ENCODE measurements at places on chromosomes 1 and 21.

DNA sequence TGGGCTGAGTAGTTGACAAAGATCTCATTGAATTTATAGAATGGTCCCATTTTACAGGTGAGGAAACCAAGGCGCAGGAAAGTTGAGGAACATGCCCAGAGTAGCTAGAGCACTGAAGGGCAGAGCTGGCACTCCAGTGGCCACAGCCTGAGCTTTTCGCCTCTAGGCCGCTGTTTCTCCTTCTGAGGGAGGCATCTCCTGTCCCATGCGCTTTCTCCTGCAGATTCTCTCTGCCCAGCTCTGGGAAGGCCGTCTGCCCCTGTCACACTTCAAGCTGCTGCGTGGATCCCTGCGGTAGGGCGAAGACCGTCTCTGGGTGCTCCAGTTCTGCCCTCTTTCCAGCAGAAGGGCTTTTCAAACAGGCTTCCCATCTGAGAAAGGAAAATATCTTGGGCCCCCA is 159.9 kb downstream of the ACTL8 start:
- no peak for DNase-seq

GRCh38 chr1:79304131-79304530 is 297.6 kb upstream of the ADGRL4 start:
- DNase-seq, result no peak

DNA sequence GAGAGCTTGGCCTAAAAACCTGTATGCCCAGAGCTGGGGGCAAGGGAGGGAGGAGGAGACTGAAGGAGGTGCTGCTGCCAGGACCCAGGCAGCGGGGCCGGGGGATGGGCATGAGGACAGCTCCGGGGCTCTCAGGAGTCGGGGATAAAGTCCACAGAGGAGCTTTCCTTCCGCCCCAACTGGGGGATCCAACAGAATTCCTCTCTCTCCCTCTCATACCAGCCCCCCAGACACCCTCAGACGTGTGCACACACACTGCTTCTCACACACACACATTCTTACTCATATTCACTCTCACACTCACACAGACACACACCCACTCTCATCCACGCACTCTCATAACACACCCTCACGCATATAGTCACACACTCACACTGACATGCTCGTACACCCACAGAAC is 39.1 kb downstream of the SYF2 start:
- DNase-seq, result no peak

DNA sequence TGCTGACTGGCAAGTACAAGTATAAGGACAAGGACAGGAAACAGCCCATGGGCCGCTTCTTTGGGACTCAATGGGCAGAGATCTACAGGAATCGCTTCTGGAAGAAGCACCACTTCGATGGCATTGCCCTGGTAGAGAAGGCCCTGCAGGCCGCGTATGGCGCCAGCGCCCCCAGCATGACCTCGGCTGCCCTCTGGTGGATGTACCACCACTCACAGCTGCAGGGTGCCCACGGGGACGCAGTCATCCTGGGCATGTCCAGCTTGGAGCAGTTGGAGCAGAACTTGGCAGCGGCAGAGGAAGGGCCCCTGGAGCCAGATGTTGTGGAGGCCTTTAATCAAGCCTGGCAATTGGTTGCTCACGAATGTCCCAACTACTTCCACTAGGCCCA is 32.0 kb downstream of the SLC16A1 start:
- DNase-seq, result no peak

- DNase-seq, result no peak
Measured at GRCh38 chr21:14901482-14901958, 163.3 kb downstream of the NRIP1 start.

DNA sequence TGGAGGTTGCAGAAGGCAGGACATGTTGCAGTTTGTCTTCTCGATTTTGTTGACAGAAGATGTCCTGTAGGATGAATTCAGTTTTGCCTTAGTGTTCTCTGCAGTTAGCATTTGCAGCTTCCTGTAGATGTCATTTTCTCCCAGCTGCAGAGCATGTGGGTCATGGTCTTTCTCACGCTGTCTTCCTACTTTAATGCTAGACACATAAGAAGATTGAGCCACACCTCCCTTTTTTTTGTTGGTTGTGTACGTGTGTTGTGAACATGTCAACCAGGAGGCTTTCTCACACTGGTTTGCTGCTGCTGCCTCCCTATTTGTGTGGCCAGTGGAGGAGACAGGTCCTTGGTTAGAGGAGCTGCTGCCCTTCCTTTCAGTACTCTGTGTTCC is 110.7 kb downstream of the VPS13D start:
- DNase-seq, result no peak

DNA sequence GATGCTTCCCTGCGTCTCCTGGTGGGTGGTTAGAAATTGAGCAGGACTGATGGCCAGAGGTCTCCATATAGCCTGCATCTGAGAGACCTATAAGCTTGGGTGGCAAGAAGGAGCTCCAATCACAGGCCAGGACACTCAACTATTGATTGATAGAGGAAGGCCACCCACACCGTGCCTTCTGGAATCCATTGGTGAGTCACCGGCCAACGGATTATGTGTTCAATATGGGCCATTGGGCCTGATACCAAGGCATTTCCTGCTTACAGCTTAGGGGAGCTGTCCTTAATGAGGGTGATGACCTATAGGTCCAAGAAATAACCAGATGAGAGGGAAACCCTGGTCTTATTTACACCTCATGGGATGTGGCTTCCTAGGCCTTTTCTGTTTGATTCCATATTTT is 115.1 kb downstream of the PLPP3 start:
- no peak for DNase-seq

DNA sequence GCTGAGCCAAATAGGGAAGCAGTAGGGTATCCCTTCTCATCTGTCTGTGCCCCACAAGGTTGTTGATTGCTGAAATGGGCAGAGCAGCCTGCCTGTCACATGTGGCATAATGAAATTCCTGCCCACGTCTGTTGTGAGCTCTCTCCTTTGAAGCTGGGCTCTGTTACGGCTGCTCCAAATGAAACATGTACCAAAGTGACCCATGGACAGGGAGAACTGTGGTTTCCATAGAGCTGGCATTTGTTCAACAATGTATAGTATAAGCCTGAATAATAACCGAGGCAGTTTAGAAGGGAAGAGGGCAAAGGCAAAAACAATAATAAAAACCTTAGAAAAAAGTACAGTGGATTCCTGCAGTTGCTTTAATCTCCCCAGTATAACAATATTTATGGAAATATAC is 149.7 kb downstream of the LYPLAL1 start:
- no peak for DNase-seq

DNA sequence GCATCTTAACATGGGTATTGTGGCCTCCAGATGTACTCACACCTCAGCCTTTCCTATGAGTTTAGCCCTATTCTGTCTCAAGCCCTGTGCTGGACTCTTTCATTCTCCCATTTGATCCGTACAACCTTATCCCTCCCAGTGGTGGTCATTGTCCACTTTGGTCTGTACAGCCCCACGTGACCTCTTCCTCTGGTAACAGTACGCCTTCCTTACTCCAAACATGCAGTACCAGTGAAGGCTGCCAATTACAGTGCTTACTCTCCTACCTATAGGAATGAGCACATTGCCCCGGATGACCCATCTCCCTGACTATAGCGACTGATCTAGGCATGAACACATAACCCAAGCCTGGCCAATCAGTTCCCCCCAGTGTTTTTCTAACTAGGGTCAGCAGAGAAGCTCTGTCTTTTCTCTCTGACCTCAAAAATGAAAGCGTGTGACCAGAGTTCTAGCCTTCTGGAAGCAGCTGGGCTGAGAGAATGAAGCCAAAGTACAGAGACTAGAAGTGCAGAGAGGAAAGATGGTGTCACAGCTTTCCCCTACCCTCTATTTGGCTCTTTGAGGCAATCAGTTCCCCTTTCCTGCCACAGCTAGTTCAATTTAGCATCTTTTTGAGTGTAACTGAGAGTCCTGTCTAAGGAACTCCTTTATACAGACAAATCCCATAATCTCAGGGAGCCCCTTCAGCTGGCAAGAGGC is 9.9 kb upstream of the QSOX1 start:
- DNase-seq, result no peak

DNA sequence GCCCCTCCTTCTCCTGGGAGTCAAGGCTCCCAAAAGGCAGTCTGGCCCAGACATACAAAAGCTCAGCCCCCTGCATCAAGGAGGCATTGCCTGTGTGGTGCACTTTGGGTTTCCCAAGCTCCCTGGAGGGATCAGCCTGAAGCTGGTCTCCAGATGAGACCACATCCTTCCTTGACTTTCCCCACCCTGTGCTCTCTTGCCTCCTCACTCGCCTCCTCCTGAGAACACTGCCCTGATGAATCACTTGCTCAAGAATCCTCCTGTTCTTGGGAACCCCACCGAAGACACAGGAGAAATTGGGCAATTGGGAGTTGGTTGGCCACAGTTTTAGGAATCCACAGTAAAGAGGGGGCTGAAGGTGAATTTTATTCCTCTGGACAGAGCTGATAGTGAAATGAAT is 34.8 kb upstream of the LYST start:
- no peak for DNase-seq

DNA sequence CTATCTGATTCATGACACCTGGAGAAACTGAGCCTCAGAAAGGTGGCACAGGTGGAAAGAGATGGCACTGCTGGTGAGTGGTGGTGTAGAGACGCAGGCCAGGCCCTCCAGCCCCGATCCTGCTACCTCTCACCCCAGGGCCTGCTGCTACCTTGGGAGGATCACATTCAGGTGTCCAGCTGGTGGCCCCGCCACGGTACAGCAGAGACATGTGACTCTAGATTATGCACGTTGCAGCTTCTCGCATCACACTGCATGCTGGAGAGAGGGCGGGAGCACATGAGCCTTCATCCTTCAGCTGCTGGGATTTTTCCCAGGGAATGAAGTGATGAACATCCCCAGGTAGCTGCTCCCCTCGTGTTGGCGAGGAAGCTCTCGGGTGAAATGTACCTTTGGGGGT is 32.9 kb downstream of the KAZN start:
- DNase-seq, result no peak

DNA sequence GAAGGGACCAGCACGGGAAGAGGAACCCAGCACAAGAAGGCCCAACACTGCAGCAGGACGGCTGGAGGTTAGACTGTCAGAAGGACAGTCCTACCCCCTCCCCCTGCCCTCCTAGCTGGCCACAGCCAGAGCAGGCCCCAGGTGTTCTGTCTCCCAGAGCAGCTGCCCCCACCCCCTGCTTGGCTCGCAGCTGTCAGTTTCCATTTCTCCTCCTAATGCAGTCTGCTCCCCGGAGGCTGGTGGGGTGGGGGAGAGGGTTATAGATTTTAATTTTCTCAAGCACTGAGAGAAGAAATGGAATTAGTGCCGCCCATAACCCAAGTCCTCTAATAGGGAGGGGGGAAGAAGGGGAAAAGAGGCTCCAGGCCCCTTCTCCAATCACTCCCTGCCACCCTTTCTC is 13.0 kb upstream of the PEAR1 start:
- no peak for DNase-seq

GRCh38 chr1:228339059-228339704 is 67.5 kb downstream of the TRIM11 start:
- no peak for DNase-seq

DNA sequence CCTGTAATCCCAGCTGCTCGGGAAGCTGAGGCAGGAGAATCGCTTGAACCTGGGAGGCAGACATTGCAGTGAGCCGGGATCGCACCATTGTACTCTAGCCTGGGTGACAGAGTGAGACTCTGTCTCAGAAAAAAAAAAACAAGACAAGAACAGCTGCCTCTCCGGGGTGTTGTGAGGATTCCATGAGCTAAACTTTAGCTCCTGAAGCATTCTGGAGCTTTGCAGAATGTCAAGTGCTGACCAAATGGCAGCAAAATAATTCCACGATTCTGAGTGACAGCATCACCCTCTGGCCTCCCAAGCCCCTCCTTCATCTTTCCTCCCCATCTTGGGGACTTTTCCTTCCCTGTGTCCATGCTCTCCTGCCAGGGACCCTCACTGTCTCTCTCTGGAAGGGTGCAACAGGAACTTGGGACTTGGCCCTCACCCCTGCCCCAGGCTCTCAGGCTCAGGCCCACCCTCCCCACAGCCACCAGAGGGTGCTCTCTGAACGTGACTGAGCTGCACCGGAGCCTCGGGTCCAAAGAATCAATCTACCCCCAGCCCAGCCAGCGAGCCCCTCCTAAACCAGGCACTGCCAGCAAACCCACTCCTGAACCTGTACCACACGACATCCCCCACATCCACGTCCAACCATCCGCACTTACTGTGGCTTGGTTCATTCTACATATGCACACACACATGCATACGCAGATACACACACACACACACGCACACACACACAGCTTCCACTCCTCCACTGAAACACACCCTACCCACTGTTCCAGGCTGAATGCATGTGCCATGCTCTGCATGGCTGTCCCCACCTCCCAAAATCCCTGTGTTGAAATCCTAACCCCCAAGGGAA is 45.7 kb downstream of the ACOT7 start:
- DNase-seq, result peak; percentile 47

DNA sequence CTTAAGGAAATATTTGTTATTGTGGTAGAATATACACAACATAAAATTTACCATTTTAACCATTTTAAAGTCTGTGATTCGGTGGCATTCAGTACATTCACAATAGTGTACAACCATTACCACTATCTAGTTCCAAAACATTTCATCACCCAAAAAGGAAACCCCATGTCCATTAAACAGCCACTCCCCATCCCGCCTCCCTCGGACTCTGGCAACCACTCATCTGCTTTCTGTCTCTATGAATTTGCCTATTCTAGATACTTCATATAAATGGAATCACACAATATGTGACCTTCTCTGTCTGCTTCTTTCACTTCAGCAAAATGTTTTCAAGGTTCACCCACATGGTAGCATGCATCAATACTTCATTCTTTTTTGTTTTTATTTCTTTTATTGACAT is 51.3 kb downstream of the PTP4A2 start:
- DNase-seq, result no peak

All from naive thymus-derived CD8-positive, alpha-beta T cell (primary cell).